ENCODE measurements at places on chromosomes 13 and 19.

DNA sequence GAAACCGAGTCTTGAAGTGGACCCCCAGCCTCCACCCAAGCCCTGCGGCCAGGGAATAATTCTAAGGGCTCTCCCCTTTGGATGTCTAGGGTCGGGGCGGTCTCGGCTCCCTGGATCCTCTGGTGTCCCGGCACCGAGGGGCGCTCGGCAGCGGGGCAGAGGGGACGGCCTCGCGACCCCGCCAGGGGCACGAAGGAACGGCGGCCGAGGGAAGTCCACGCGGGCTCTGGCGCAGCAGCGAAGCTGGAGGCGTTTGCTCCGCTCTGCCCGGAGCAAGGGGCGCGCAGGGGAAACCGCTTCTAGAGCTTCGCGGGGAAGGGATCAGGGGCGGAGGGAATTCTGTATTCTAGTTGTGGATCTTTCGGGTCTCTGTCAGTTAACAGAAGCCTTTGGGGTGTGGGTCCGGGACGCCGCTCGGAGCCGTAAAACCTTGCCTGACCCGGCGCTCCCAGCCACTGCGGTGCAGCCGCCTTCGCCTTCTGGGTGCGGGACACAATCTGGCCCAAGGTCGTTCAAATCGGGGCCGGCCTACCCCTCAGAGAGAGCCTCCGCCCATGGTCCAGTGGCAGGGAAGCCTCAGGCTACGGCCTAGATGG is 118.2 kb downstream of the KCNRG start:
- no peak overlapping the region for H3K27ac ChIP-seq
- H3K27me3 ChIP-seq: peaks cover 56% of the 10 kb centered on the region
- H3K4me3 ChIP-seq: no peak overlapping the region
- DNase-seq: no peak

DNA sequence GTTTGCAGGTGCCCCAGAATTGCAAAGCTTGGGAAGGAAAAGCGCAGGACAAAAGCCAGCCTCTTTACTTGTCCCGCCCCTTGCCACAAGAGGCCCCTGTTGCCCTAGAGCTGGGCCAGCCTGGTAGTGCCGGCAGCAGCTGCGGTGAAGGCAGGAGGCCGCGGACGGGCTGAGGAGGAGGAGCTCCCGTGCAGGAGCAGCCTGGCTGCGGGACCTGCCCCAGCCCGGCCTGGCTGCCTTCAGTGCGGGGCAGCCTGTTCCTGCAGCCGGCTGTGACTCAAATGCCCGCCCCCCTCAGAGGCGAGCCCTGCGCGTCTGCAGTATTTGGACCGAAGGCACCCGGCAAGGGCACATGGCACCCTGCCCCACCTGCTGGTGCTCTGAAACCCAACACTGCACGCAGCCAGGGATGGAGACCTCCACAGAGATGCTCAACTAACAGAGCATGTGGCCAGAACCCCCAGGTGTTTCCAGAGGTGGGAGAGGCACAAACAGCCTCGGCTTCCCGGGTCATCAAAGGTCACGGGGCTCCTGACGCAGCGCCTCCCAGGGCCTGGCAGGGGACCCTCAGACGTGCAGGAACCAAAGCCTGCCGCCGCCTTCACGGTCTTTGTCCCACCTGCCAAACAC is 29.7 kb downstream of the NAXD start:
- H3K4me3 ChIP-seq: no peak overlapping the region
- no peak for DNase-seq
- no peaks in the 10 kb centered on the region for H3K27me3 ChIP-seq
- H3K27ac ChIP-seq: no peak overlapping the region
- H3K4me1 ChIP-seq: peaks cover 20% of the 10 kb centered on the region

DNA sequence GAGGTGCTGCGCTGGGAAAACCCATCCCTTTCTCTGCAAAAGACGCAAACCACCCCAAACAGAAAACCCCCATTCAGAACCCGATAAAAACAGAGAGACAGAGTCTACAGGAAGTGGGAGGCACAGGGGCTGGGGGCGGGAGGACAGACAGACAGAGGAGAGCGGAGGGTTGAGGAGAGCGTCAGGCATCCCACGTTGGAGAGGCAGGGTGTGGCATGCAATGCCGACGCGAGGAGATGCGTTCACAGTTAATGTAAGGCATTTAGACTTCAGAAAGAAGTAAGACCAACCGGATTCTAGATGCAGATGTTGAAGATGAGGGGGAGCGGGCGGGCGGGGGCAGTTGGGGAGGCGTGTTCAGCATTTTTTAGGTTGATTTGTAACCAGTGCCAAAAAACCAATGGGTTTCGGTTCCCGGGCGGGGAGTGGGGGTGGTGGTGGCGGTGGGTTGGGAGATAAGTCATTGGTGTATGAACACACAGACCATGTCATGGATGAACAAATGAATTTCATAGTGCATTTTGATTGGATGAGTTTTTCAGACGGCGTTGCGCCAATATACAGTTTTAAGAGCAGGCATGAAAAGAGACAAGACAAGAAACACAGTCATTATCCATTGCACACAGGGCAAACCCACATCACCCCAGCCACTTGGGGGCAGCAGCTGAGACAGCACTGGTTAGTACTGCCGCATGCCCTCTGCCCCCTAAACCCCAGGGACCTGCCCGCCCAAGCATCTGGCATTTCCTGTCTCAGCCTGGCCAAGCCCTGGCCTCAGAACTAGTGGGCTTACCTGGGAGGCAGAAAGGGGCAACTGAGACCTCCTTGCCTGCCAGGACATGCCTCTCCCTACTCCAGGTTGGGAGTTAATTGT is 91.3 kb downstream of the IER2 start:
- no peaks in the 10 kb centered on the region for H3K4me1 ChIP-seq
- no peak overlapping the region for H3K4me3 ChIP-seq
- H3K36me3 ChIP-seq: no peaks in the 10 kb centered on the region
- no peaks in the 10 kb centered on the region for H3K27me3 ChIP-seq

GRCh38 chr13:23161481-23161825 is 19.3 kb upstream of the SGCG start:
- no peaks in the 10 kb centered on the region for H3K27me3 ChIP-seq
- no peaks in the 10 kb centered on the region for H3K36me3 ChIP-seq
- no peak for DNase-seq
- no peak overlapping the region for H3K4me3 ChIP-seq

DNA sequence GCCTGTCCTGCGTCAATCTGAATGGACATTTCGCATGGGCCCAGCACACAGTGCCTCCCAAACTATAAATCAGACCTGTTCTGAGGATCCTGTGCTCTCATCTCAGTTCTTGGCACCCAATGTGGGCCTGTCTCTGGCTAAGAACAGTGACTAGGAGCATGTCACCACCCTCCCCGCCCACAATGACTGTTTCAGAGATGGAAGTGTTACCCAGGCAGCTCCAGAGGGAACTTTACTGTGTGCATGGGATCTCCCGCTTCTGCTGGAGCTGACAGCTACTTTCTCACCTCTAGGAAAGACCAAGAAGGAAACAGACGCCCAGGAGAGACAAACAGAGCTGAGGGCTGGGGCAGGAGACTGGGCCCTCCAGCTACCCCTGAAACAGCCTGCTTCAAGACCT is 45.0 kb downstream of the KCTD15 start:
- H3K27me3 ChIP-seq: no peaks in the 10 kb centered on the region
- DNase-seq: no peak
- H3K4me3 ChIP-seq: no peak overlapping the region
- H3K4me1 ChIP-seq: no peaks in the 10 kb centered on the region

DNA sequence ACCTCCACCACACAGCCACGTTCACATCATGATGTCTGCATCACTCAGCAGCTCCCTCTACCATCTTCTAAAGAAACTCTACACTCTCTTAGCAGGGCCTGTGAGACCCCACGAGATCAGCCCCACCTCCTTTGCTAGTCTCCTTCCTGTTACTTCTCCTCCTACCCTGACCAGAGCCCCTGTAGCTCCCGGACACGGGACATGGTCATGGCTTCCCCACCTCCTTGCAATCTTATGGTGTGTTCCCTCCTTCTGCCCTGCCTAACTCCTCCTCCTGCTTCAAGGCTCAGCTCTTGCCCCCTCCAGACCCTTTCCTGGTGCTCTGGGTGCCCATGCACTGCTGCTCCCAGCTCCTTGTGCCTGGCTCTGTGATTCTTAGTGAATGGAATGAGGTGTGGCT is 8.1 kb upstream of the MRPS31 start:
- no peaks in the 10 kb centered on the region for H3K36me3 ChIP-seq
- no peaks in the 10 kb centered on the region for H3K27me3 ChIP-seq
- H3K4me3 ChIP-seq: no peak overlapping the region
- no peak for DNase-seq
- H3K27ac ChIP-seq: no peak overlapping the region
- peaks cover 5% of the 10 kb centered on the region for H3K4me1 ChIP-seq

GRCh38 chr19:38264486-38265212 is at the start of gene SPINT2:
SPINT2 (plus strand) TSS chr19:38264573; CDS start chr19:38264893, 320 bp downstream.
- peak within 1 kb of the TSS; percentile 26 for H3K27ac ChIP-seq
- H3K4me3 ChIP-seq: peak within 1 kb of the TSS; percentile 57
- DNase-seq: no peak
- peaks cover 13% of the 10 kb centered on the region for H3K27me3 ChIP-seq
- no peaks in the 10 kb centered on the region for H3K36me3 ChIP-seq

DNA sequence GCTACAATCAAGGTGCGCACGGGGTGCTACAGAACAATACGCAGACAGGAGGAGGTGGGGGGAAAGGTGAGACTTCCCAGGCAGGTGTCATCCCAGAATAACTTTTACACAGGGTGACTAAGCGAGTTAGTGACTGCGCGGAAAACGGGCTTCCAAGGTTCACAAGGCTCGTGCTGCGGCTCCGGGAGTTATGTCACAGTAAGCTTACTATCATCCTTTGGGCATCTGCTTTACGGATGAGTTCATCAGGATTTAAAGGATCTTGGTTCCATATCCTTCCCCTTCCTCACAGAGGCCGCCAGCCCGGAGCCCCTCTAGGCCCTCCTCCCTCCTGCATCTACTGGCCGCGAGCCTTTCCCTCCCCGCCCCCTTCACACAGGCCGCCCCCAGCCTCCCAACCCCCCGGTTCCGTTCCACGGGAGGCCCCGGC is 474 bp upstream of the IFT88 start:
- no peaks in the 10 kb centered on the region for H3K27me3 ChIP-seq
- peak overlapping the region; percentile 90 for H3K27ac ChIP-seq
- no peaks in the 10 kb centered on the region for H3K36me3 ChIP-seq
- peak overlapping the region; percentile 93 for H3K4me3 ChIP-seq
- H3K4me1 ChIP-seq: peaks cover 10% of the 10 kb centered on the region

Measured in esophagus muscularis mucosa (tissue), 4 donors.